HS-27A (cell line): ENCODE measurements at places on chromosomes 16 and 17.

DNA sequence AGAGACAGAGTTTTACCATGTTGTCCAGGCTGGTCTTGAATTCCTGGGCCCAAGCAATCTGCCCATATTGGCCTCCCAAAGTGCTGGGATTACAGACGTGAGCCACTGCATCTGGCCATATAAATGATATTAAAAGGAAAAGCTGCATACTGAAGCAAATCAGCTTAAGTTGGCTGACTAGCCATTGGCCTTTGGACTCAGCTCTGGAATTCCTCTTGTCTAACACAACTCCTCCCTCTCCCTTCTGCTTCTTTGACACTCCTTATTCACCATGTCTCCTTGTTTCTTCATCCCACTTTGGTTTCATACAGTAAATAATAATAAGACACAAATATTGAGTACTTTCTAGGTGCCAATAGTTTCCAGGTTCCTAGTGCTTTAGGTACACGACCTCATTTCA is 7.5 kb downstream of the KRT12 start:
- DNase-seq, result no peak

DNA sequence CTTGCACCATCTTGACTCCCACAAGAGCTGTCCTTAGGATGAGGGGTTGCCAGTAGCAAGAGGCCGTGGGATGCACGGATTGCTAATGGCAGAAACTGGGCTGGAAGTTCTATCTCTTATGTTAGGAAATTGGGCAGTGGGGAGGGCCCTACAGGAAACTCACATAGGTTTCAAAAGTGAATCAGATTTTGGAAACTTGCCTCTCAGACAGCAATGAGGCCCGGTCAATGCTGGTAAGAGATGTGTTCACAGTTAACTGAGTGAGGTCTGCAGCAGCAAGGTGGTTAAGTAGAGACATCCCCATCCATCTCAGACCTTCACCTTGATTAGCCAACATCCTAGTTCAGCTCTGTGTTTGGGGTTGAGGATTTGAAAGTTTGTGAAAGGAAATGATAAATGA is 164.7 kb downstream of the ABCA8 start:
- DNase-seq, result no peak

- no peak for DNase-seq
These were observed 536.9 kb upstream of the CDH11 start for GRCh38 chr16:65658787-65659220.

GRCh38 chr17:79738643-79739042 is 7.9 kb downstream of the ENPP7 start:
- no peak for DNase-seq

DNA sequence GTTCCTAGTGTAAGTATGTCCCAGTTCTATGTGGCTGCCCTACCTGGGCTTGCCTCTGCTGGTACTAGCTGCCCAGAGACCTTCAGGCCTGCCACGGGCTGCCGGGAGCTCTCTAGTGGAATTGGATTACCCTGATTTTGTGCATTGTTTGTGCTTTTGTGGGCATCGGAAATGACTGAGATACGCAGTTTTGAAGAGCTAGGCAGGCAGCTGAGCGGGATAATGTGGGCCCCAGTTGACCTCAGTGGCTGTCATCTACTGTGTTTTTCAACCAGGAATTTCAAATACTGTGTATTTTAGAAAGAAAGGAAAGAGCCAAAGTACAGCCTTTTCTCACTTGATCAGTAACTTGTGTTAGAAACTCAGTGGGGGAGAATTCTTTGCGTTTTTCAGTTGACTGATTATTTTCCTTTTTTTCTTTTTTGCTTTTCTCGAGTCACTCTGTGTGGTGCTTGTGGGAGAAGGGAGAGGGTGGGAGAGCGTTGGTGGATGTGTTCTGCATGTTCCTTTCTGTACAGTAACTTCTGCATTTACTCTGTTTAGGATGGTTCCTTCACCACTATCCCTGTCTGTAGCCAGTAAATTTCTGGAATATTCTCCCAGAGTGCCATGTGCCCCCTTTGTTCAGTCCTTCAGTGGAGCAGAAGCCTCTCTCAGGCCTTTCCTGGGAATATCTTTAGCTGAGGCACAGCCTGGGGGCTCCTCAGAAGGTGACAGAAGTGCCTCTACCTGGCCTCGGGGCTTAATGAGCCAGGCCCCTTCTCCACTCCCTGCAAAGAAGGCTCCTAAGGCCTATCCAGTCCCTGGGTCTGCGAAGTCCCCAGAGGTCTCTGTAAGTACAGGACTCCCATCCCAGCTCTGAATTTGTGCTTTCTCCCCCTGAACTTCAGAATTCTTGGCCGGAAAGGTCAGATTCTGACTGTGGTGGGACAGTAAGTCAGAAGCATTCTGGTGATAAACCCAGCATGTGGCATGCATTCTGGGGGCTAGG is 15.0 kb upstream of the SLC12A3 start:
- DNase-seq, result no peak

- no peak for DNase-seq
These were observed 18.6 kb upstream of the CDH3 start for GRCh38 chr16:68626557-68626956.

- DNase-seq, result no peak
These were observed 5.6 kb downstream of the P2RX1 start for GRCh38 chr17:3910420-3911270.

- no peak for DNase-seq
These were observed 747 bp downstream of the ATXN7L3 start for GRCh38 chr17:44198721-44199552.

DNA sequence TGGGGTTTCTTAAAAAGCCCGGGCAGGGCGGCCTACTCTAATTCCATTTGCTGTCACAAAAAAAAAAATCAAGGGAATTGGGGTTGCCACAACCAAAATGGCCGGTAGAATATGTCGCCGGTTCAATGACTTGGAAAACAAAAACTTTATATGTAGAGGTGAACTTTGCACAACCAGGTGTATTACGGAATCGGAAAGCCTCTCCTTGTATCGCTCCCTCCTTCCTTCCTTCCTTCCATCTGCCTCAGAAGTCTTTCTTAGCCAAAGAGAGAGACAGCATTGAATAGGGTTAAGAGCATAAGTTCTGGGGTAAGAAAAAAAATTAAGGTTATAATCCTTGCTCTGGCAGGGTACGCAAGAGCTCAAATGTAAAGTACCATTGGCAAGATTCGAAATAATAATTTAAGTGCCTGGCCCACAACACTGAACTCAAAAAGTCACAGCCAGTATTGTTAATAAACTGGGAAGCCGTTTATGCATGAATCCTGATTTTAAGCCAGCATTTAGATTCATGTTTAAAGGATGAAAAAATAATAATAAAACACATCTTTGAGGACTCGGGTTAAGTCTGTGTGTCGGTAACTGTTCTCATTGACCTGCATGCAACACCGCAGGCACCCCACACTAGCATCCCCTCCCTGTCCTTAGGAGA is 522 bp upstream of the GLG1 start:
- DNase-seq, result no peak

- DNase-seq, result no peak
These were observed 744 bp downstream of the SALL1 start for GRCh38 chr16:51150165-51150887.

DNA sequence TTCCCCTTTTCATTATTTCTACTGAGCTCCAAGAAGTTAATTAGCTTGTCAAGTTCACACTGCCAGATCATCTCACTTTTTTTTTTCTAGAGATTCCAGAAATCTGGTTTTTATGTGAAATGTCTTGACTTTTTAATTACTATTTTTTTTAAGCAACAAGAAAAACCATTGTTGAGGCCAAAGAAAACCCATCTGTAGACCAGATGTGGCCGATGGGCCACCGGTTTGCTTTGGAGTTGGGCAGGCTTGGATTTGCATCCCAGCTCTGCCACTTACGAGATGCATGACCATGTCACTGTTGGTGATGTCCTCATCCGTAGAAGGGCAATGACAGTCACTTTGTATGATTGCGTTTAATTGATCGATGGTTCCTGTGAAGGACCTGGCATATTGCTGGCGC is 34.2 kb upstream of the MRTFB start:
- no peak for DNase-seq

DNA sequence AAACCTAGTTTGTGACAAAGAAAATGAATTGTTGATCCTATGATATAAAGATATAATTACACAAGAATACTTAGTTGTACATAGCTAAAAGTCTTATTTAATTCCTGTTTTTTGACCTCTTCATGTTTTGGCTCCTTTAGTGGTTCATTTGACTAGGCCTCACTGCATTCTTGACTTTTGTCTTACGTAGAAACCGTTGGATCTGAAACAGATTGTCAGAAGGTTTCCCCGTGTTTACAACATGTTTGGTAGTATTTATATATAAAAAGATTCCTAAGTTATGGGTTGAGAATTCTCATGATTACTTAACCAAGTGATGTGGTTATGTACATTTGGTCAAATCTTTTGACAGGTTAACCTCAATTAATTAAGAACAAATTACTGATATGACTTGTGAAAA is 162.8 kb downstream of the BCAS3 start:
- DNase-seq, result no peak

DNA sequence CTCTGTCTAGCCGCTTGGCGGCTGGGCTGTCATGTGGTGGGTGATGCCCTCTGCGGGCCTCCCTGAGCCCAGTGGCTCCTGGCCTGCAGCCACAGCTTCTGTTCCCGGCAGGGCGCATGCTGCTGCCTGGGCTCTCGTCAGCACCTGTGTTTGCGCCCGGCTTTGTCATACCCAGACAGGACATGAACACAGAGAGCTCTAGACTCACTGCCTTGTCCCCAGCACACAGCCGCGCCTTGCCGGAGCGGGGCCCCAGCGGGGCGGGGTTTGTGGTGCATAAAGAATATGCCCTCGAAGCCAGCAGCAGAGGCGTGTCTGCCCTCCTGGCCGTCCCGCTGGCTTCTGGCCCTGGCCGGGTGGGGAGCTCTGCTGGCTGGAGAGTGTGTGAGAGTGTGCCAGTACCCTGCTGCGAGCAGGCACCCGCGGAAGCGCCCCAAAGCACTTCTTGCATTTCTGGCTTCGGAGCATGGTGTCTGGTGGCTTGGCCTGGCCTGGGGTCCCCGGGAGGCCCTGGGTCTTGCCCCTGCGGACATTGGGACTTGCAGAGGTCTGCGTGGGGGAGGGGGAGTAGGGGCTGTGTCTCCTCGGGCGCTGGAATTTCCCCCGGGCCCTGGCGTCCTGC is 14.4 kb downstream of the ASPSCR1 start:
- DNase-seq, result no peak

DNA sequence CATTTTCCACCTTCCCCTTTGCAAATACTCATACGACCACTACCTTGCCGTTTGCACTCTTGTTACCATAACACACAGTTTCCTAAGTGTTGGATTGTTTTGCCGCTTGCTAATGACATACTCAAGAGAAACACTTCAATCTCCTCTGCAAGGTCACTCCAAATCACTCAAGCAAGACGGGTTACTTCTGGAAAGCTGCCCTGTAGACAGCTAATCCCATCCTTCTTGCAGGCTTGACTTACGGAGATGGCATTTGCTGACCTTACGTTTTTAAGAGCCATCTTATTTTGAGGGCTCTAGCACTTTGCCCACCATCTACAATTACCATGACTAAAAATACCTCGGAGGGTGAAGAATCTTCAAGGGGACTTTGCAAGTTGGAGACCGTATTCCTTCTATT is 46.2 kb downstream of the MYH3 start:
- no peak for DNase-seq

GRCh38 chr16:68973611-68974120 is 130.3 kb downstream of the TANGO6 start:
- DNase-seq, result no peak

- DNase-seq, result no peak
These were observed 4.2 kb upstream of the SBK1 start for GRCh38 chr16:28288114-28288513.

DNA sequence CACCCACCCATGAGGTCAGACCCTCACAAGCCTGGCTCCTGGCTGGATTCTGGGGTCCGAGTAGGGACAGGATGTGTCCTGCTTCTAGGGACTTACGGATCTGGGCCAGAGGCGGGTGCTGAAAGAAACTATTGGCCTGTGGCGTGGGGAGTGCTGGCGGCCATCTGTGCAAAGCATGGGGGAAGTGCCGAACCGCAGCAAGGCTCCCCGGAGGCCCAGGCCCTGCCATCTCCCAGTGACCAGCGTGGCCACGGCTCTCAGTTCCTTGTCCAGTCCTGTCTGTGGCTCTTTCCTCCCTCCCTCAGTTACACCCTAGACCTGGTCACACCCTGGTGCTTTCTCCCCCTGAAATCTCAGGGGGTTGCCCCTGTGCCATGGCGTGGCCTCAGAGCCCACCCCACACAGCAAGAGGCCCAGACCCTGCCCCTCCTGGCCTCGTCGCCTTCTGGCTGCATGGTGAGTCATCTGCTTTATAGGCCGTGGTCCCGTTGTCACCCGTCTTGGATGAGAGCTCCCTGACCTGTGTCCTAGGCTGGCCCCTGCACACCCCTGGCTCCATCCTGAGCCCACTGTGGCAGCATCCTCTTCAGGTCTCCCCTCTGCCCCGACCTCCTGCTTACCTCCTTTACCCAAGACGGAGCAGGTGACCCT is 54.5 kb downstream of the PRMT7 start:
- no peak for DNase-seq

DNA sequence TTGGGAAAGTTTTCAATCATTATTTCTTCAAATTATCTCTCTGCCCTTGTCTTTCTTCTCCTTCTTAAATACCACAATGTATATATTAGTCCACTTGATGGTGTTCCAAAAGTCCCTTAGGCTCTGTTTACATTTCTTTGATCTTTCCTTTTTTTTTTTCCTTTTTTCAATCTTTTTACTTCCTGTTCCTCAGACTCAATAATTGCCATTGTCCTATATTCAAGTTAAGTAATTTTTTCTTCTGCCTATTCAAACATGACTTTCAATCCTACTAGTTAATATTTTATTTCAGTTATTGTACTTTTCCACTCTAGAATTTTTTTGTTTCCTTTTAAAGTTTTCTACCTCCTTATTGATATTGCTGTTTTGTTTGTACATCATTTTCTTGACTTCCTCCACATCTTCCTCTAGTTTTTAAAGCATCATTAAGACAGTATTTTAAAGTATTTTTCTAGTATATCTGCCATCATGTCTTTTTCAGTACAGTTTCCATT is 15.8 kb upstream of the UQCRC2 start:
- no peak for DNase-seq

DNA sequence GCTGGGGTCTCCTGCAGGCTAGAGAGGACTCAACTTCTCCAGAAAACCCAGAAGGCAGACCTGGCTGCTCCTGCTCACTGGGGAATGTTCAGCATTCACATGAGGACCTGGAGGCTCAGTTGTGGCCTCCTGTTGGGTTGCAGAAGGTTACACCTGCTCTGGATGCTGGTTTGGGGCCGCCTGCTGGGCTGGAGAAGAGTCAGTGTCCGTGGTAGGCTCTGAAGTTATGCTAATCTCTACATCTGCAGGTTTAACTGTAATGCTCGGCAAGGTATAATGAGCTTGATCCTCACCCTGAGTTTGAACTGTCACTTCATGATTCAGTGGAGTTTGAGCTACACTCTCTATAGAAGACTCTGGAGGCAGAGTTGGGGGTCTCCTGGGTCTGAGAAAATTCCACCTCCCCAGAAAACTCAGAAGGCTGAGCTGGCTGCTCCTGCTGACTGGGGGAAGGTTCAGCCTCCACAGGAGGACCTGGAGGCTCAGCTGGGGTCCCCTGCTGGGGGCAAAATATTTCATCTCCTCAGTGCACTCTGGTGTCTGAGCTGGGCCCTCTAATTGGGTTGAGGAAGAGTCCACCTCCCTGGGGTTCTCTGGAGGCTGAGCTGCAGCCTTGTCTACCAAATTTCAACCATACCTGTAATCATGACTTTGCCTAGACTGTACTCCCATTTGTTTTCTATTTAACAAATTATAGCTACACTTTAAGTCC is 23.5 kb downstream of the RDM1 start:
- no peak for DNase-seq
